ENCODE measurements at places on chromosomes 1 and 21.

DNA sequence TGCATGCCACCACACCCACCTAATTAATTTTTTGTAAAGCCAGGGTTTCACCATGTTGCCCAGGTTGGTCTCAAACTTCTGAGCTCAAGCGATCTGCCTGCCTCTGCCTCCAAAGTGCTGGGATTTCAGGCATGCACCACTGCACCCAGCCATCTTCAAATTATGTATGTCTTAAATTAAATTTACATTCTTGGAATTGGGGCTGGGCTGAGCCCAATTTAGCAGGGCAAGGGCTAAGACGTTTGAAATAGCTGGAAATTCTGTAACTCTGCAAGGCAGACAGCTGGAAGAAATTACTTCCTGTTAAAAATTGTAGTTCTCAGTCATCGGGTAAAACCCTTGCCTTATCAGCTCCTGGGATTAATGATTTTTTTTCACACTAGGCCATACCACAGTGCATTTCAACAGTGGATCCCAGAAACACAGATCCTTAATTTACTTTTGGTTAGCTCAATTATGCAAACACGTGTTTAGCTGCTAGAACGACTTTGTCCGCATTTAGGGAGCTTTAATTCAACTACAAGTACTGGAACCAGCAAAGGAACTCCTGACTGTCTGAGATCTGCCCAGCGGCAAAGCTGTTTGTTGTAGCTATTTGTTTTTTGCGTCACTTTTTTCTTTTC is 83.3 kb downstream of the OLFML3 start:
- no peak for DNase-seq

- DNase-seq, result no peak
These were observed 1.6 kb downstream of the ABCA4 start for GRCh38 chr1:94119306-94119705.

DNA sequence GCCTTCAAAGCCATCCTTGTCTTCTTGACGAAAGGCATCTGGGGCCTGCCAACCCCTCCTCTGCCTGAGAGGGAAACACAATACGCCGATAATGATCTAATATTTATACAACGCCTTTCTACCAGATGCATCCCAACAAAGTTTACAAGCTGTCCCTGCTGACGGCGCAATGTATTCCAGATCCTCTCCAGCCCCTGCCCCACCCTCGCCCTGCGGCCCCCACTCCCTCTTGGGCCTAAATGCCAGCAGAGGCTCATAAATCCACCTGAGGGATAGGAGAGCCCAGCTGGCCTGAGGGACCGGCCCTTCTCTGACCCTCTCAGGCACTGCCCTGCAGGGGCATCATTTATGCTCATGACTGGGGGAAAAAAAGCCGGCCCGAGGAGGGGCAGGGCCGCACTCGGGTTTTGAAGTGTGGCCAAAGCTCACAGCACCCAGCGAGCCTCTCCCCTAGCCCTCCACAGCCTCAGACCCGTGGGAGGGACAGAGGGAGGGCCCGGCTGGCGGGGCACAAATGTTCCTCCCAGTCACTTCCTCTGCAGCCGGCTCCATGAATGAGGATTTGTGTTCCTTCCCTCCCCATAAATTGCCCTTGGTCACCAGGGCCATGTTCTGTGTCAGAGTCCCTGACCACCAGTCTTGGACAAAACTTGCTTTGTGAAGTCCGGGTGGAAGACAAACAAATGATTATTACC is 140.3 kb downstream of the FOXD2 start:
- DNase-seq, result no peak

- DNase-seq, result no peak
These were observed at the start of gene MYOCOS for GRCh38 chr1:171622152-171622462. Gene MYOCOS, plus strand, starts transcription at chr1:171622243. Its CDS starts 1,641 bp downstream, at chr1:171623884.

DNA sequence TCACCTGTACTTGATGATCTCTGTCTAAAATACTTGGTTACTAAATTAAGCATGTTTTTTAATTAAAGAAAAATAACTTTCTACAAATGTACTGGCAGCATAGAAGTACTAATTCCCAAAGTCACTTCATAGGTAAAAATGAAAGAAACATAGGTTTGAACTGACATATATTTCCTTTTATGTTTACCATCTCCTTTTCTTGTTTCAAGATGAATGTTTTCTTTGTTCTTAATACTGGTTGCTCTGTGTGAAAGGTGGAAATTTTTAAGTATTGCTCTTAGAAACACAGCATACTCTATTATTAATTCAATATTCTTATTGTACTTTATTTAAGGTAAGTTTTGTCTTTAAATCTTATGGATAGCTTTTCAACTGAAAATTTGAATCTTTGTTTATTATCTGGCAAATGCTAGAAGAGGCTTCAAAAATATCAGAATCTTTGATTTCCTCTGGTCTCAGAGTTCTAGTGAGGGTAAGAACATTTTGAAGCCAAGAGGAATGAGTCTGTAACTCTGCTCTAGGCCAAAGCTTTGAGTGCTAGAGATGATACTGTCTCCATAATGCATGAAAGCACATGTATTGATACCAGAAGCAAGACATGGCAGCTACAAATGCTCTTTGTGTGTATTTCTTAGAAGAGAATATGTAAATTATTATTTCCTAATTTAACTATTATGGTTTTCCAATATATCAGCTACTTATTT is 18.2 kb downstream of the RRP15 start:
- DNase-seq, result no peak

GRCh38 chr1:12567288-12567819 is 50.7 kb downstream of the DHRS3 start:
- DNase-seq, result no peak

DNA sequence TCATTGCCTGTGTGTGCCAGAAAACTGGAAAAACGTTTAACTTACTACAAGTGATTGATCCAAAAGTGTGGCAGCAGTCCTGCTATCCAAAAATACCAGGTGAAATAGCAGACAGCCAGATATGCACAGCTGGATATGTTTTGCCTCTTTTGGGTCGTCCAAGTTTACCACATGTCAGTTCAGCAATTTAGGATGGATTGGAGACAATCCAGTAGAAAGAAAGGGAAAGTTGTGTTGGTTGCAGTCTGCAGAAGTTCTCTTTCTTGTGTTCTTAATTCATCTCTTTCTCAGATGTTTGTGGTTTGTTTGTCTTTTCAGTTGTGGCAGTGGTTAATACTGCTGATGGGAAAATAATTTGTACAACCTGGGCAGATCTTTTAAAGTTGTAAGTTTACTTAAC is 645.0 kb downstream of the PTPRC start:
- no peak for DNase-seq

DNA sequence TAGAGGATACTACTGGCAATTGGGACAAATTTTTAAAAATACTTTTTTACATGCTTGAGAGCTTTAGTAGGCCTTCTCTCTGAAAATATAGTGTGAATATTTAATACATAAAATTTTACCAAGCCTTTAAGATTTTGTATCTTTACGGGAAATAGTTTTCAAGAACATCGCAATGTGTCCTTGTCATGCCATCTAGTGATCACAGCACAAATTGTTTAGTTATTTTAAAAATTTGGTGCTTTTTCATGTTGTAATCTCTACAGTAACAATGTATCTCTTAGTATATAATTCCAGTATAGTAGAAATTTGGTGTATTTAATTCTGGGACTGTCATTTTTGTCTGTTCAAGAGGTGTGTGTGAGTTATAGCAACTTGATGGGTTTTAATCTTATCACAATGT is 6.7 kb downstream of the CDC7 start:
- no peak for DNase-seq

DNA sequence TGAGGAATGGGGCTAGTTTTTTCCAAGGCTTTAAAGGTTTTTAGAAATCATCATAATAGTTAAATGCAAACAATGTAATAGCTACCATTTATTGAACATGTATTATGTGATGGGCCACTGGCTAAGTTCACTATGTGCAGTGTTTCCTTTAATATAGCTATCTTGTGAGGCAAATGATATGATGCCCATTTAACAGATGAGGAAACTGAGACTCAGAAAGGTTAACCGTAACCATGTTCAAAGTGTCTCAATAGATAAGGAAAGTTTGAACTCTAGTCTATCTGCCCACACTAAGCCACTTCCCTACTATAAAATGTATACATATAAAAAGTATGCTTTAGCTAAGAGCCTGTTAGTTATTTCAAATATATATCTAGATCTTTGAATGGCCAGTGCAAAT is 64.8 kb downstream of the GNG12 start:
- DNase-seq, result no peak

DNA sequence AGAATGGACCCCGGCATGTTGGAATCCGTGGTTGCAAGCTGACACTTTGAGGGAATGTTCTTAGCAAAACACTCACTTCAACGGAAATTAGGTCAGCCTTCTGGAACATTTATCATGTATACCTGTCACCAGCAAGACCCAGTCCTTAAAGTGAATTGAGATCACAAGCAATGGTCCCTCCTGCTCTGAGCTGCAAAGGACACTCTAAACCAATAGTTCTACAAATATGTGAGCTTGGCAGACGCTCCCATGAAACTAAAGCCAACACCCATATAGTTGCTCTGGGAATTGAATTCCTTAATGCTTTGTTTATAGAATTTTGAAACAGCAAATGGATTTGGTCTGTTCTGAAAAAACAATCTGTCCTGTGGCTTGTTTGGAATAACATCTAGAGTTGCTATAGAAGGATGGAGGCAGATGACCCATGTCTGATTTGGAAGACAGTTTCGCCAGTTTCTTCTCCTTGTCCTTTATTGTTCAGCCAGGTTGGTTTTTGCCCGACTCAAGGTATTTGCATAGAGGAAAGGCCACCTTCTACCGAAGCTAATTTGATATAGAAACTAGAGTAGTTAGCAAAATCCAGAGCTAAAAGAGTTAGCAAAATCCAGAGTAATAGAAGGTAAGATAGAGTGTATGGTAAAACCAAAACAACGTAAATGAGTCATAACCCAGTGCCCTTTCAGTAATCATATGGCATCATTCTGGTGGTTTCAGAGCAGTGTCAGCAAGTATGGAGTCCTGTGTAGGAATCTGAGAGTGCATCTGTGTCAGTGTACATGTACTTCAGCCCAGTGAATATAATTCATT is 236.2 kb downstream of the NFIA start:
- DNase-seq, result no peak

DNA sequence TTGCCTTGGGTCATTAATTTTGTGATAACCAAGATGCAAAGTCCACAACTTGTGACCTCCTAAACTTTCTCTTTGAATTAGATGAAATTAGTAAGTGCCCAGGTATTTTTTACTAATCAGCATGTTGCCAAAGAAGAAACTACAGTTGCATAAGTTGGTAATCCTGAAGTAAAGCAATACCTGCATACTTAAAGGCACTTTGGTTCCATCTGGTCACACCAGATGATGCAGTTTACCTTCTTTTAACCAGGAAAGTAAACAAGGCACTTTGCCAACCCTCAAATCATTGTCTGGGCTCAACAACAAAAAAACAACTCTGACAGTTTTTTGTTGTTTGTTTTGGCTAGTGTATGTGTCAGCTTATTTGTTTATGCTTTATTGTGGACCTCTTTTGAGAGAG is 55.5 kb upstream of the DYNLT5 start:
- no peak for DNase-seq

GRCh38 chr1:171787686-171788480 is 6.4 kb downstream of the METTL13 start:
- no peak for DNase-seq

GRCh38 chr1:207396168-207396746 is 57.9 kb upstream of the CR2 start:
- no peak for DNase-seq

GRCh38 chr1:180762796-180763195 is 131.0 kb downstream of the XPR1 start:
- DNase-seq, result no peak

DNA sequence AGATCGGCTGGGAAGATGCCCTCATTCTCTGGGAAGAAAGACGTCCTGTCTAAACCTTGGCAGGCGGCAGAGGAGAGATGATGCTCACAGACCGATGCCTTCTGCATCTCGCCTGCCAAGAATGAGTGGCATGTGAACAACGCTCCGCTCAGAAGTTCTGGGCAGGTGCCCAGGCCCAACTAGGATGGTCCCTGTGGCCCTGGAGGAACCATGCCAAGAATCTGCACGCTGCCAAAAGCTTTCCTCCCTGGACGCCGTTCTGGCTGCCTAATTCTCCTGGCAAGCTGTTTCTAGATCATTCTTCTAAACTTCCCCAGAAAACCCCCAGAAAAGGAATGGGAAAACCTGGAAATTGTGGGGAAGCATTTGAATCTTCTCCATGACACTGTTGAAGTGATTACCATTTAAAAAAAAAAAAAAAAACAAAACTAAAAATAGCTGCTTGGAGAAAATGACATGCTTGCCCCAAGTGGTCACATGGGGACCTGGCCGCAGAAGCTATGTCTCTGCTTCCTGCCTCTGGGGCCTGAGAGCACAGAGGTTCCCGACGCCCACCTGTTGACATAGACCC is 440.9 kb downstream of the PRDM2 start:
- no peak for DNase-seq

DNA sequence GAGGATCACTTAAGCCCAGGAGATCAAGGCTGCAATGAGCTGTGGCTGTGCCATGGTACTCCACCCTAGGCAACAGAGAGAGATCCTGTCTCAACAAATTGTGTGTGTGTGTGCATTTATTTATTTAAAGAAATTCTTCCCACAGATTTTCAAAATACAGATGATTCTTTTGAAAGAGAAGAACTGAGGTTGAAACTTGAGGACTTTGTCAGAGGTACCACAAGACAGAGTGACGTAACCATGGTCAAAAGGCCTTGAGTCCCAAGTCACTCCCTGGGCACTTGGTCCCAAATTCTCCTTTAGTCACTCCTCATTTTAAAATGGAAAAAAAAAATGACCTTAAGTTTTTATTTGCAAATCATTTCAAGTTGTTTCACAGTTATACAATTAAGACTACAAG is 57.4 kb downstream of the TIAM1 start:
- no peak for DNase-seq

DNA sequence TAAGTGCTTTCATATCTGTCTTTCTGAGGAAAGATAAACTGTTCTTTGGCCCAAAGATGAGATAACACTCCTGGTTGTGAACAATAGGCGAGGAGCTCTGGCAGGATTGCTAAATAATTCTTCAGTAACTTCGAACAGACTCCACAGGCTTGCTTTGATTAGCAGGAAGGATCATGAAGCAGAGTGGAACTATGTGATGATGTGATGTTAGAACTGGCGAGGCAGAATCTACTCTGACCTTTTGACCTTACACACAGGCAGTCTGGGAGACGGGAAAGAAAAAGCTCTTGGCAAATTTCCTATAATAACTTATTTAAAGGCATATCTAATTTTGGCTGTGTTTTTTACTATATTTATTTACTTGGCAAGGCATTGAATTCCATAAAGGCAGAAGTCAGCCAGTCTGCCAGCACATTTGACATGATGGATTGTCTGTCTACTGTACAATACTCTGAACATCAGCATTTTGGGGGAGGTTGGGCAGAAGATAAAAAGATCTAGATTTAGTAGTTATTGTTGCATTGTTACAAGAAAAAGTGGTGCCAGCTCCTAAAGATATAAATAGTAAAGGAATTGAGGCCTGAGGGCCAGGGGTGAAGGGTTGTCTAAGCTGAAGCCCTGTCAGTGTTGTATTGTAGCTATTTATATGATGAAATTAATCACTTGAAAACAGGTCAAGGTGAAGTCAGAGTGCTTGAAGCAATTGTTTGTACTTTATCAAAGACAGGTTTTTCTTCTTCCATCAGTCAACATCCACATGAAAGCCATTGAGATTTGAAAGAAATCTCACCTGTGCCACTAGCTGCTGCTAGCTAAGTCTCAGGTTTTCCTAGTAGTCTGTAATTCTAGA is 708.8 kb downstream of the LTN1 start:
- DNase-seq, result no peak
